ENCODE measurements at places on chromosomes 16 and 17. TPM values are rescaled to one million over a fixed set of nuclear protein-coding genes. Genes with fewer than 3 reads are reported as not detected.

CLEC18B gene
- 0.20 TPM for total RNA-seq

KRTAP17-1 gene
- not detected for total RNA-seq

DNA sequence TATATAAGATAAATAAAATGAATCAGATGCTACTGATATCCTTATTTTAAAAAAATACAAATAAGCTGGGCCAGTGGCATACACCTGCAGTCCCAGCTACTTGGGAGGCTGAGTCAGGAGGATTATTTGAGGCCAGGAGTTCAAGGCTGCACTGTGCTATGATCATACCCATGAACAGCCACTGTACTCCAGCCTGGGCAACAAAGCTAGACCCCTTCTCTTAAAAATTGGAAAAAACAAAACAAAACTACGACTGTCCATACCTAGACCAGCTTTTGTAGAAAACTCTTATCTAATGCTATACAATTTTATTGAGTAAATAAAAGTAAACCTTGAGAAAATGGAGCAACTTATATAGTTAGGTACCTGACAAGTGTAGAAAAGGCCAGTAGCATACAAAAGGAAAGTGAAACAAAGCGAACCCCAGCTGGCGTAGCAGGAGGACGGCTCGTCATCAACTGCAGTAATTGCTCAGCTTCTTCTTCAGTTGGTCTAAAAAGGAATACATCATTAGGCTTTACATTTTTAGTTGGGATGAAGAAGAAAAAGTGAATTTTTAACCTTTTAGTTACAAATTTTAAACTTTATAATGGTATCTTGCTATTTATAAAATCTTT, 23.6 kb downstream of the INTS2 start:
- no peak for ATAC-seq

DNA sequence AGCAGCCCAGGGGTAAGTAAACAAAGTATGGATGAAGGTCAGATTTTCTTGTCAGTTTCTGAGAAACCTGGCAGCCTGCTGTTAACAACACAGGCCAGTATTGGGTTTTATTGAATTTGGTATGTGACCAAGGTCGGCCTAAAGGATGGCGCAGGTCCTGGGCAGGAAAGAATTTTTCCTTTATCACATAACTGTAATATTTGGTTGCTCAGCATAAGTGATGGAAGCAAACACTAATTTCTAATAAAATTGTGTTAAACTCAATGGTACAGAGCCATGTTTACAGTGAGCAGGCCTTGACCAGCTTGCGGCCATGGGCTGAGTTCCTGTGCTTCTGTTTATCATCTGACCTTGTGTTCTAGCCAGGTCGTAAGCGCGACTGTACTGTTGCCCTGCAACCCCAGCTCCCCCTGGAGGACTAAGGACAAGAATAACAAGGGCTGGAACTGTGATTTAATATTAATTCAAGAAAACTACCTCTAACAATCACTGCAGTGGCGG, 10.5 kb downstream of the POLDIP2 start:
- ATAC-seq: no peak

DNA sequence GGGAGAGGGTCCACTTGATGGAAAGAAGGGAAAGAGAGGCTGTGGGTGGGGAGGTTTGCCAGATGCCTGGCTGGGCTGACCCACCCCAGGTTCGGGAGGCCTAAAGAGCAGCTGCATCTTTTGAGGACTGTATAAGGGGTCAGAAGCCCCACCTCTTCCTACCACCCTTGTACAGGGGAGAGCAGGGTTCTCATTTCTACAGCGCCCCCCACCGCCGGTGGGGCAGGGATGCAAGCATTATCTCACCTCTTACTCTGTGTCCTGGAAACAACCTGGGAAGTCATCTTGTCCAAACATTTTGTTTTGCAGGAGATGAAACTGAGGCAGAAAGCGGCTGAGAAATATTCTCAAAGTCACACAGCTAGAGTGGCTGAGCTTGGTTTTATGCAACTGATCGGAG, 22.5 kb upstream of the CCDC182 start:
- no peak for ATAC-seq

- ATAC-seq: no peak
These were observed 32.2 kb upstream of the SLC12A3 start for GRCh38 chr16:56832768-56833167.

- no peak for ATAC-seq
These were observed 11.5 kb downstream of the SMG6 start for GRCh38 chr17:2292100-2292499.

- no peak for ATAC-seq
These were observed 2.7 kb downstream of the CCDC102A start for GRCh38 chr16:57533431-57534336.

GRCh38 chr16:1870365-1871082, 1.4 kb downstream of the MEIOB start:
- no peak for ATAC-seq
